Activated T-cell treated with anti-CD3 and anti-CD28 coated beads, Interleukin-2, amount 50 U/mL, for 24 hours (primary cell): ENCODE measurements at places on chromosomes 12 and 14.

DNA sequence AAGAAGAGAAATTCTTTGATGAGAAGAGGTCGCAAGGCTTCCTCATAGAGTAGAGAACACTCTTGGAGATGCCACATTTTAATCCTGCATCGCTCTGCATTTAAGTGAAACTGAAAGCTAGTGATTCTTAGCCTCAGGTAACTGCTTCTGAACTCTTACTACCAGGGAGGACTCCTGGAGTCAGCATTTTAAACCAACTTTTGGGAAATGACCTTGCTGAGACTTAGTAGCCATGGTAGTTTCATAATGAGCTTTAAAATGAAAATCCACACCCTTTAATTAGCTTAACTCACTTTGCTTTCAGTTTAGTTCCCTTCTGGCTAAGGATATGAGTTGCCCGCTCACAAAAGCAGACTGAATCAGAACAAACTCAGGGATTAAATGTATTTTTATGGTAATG lies 80.3 kb downstream of the SYNE2 start:
- no peak for DNase-seq

- DNase-seq, result no peak
These were observed 25.1 kb downstream of the TRPV4 start for GRCh38 chr12:109807954-109808643.

DNA sequence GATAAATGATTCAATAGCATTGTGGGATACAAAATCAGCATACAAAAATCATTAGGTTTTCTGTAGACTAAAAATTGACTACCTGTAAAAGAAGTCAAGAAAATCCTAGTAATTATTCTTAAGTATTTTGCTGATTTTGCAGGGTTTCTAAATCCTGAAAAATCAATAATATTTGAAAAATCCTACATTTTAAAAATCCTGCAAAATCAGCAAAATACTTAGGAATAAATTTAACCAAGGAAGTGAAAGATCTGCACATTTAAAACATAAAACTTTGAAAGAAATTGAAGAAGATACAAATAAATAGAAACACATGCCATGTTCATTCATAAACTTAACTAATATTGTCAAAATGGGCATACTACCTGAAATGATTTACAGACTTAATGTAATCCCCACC lies 517.7 kb downstream of the RERGL start:
- no peak for DNase-seq

DNA sequence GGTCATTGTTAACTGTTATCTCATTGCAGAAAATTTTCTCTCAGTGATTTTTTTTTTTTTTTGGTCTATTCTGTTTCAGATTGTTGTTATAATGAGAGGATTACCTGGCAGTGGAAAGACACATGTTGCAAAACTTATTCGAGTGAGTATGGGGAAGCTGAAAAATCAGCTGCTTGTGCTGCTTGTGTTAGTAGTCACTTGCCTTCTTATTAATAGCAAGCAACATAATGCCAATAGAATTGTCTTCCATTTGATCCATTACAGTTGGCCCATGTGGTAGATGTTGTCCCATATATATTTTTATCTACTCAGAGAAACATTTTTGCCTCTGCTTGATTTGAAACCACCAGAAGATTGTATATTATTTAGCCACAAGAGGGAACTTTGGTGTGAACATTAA lies 53.0 kb downstream of the YLPM1 start:
- DNase-seq, result no peak

DNA sequence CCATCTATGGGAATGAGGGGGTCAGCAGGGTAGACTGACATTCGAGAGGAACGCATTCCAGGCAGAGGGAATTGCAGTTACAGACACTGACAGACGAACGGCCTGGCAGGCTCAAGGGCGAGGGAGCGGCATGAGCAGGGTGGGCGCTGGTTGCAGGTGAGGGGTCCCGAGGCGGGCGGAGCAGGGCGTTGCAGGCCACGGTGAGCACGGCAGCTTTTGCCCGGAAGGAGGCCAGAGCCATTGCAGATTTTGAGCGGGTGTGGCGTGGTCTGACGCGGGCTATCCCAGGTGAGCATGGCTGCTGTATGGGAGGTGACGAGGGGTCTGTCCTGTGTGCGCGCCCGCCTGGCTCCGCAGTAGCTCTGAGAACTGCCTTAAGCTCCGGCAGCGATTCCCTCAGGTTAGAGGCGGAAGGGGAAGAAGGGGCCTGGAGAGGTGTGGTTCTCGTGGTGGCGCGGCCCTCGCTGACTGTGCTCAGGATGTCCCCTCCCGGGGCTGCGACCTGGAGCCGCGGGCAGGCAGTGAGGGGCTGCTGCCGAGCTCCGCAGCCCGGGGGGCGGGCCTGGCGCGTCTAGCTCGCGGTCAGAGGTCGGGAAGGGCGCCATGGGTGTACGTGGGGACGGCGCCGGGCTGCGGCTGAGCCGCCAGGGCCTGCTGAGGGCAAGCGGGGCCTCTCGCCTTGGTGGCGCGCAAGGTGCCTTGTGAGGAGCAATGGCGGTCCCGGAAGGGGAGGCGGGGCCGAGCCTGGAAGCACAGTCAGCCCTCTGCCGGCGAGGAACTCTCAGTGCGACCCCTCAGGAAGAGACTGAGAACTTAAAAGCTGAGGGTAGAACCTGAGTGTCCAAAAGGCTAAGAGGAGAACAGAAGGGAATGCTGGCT lies 177.1 kb downstream of the CACNA1C start:
- peak; percentile 32 for DNase-seq

GRCh38 chr12:52896190-52897100 lies 8.4 kb downstream of the KRT8 start:
- no peak for DNase-seq

GRCh38 chr12:114414866-114415524 lies 9.1 kb upstream of the TBX5 start:
- DNase-seq, result no peak
